ENCODE measurements at places on chromosomes 7 and 10.

GRCh38 chr7:133376514-133376913 lies 123.6 kb downstream of the EXOC4 start:
- no peaks in the 10 kb centered on the region for H3K4me1 ChIP-seq
- H3K27ac ChIP-seq: no peak overlapping the region
- H3K36me3 ChIP-seq: peaks cover 2% of the 10 kb centered on the region
- no peaks in the 10 kb centered on the region for H3K27me3 ChIP-seq
- no peak for DNase-seq

GRCh38 chr10:70843333-70843732 lies 27.6 kb downstream of the SGPL1 start:
- H3K36me3 ChIP-seq: peaks cover 13% of the 10 kb centered on the region
- no peak for DNase-seq
- H3K27ac ChIP-seq: no peak overlapping the region
- H3K4me1 ChIP-seq: peaks cover 9% of the 10 kb centered on the region

- no peak for DNase-seq
- no peak overlapping the region for H3K27ac ChIP-seq
- H3K27me3 ChIP-seq: no peaks in the 10 kb centered on the region
- no peaks in the 10 kb centered on the region for H3K4me1 ChIP-seq
- H3K4me3 ChIP-seq: no peak overlapping the region
Measured at GRCh38 chr7:70346844-70347462, 748.7 kb downstream of the AUTS2 start.

DNA sequence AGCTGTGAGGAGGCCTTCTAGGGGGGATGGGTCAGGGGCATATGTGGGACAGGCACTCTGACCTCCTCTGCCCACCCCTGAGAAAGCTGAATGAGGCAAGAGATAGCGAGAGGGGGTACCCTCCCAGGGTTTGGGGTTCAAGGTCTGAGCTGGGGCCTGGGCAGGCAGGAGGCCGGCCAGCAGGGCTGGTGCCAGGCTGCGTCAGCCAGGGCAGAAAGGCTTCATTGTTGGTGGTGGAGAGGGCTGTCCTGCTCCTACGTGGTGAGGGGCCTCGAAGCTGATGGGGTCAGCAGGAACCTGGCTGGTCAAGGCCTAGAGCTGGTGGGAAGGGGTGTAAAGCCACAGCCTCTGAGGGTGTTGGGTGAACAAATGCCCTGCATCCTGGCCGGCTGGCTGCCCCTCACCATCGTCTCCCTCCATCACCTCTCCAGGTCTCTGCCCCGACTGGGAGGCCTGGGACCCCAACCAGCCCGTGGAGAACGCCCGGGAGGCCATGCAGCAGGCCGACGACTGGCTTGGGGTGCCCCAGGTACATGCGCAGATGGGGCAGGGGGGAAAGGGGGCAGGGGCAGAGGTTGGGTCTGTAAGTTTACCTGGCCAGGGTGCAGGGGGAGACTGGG lies 6.6 kb downstream of the FLNC start:
- peaks cover 16% of the 10 kb centered on the region for H3K4me1 ChIP-seq
- no peak for DNase-seq

- no peaks in the 10 kb centered on the region for H3K36me3 ChIP-seq
- no peaks in the 10 kb centered on the region for H3K27me3 ChIP-seq
- DNase-seq: peak; percentile 27
- peak overlapping the region; percentile 92 for H3K4me3 ChIP-seq
- peaks cover 3% of the 10 kb centered on the region for H3K4me1 ChIP-seq
- peak overlapping the region; percentile 78 for H3K27ac ChIP-seq
Measured at GRCh38 chr10:95183271-95184230, 10.5 kb upstream of the ACSM6 start.

DNA sequence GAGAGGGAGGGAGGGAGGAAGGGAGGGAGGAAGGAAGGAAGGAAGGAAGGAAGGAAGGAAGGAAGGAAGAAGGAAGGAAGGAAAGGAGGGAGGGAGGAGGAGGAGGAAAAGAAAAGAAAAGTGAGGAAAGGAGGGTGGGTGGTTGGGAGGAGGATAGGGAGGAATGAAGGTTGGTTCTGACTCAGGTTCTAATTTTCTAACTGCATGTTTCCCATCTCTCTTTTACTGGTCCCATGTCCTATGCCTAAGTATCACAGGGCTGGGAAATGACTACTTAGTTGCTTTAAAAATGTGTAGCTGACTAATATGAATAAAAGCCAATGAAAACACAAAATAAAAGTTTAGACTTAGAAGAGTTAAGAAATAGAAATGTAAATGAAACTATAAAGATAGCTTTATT lies 890.9 kb upstream of the POT1 start:
- no peaks in the 10 kb centered on the region for H3K36me3 ChIP-seq
- no peaks in the 10 kb centered on the region for H3K4me1 ChIP-seq
- no peaks in the 10 kb centered on the region for H3K27me3 ChIP-seq
- DNase-seq: no peak

DNA sequence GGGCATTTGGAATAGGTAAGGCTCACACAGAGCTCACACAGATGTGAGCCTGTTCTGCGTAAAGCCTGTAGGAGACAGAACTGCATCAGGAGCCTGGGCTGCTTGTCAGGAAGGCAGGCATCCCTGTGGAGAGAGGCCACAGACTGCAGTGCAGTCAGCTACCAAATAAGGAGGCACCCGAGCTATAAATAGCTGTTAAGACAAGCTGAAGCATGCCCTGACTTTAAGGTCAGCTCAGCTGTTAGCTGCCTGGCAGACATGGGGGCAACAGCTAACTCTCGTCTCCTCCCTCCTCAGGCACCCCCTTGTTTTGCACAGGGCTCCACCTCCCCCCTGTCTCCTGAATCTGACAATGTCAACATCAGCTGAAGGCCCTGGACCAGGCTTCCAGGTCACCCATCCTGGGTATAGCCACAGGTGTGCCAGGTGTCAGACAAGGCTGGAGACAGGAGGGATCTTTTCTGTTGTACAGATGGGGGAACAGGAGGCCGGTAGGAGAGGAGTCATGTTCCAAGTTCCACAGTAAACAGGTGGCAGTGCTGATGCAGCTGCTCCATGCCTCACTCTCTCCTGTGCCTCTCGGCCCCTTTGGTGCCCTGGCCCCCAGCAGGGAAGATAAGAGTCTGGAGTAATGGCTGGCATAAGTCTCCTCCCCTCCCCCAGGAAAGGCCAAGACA lies 27.6 kb upstream of the MKRN1 start:
- H3K4me1 ChIP-seq: peaks cover 10% of the 10 kb centered on the region
- no peak overlapping the region for H3K4me3 ChIP-seq
- no peaks in the 10 kb centered on the region for H3K36me3 ChIP-seq
- no peaks in the 10 kb centered on the region for H3K27me3 ChIP-seq
- H3K27ac ChIP-seq: peak overlapping the region; percentile 72

- no peaks in the 10 kb centered on the region for H3K27me3 ChIP-seq
- no peak for DNase-seq
- no peak overlapping the region for H3K27ac ChIP-seq
- H3K4me3 ChIP-seq: no peak overlapping the region
Measured at GRCh38 chr7:17367502-17367901, 69.0 kb downstream of the AHR start.

- no peaks in the 10 kb centered on the region for H3K4me1 ChIP-seq
- no peaks in the 10 kb centered on the region for H3K36me3 ChIP-seq
- no peaks in the 10 kb centered on the region for H3K27me3 ChIP-seq
Measured at GRCh38 chr7:150845421-150845861, 6.9 kb upstream of the AOC1 start.

DNA sequence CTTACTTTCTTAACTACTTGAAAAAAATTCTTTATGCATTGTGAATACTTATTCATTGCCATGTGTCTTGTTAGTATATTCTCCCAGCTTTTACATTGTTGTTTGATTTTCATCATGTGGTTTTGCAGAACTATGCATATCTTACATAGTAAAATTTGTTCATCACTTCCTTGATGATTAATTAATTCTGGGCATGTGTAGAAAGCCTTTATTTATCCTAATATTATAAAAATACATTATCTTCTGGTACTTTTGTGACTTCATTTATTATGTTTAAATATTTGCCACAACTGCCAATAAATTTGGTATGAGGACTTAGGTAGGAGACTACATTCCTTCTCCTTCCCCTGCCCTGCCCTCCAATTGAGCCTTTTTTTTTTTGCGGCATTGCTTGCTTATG lies 166.0 kb upstream of the ZNF32 start:
- no peak overlapping the region for H3K27ac ChIP-seq
- H3K4me1 ChIP-seq: peaks cover 66% of the 10 kb centered on the region
- no peak for DNase-seq
- no peaks in the 10 kb centered on the region for H3K36me3 ChIP-seq
- H3K4me3 ChIP-seq: no peak overlapping the region

DNA sequence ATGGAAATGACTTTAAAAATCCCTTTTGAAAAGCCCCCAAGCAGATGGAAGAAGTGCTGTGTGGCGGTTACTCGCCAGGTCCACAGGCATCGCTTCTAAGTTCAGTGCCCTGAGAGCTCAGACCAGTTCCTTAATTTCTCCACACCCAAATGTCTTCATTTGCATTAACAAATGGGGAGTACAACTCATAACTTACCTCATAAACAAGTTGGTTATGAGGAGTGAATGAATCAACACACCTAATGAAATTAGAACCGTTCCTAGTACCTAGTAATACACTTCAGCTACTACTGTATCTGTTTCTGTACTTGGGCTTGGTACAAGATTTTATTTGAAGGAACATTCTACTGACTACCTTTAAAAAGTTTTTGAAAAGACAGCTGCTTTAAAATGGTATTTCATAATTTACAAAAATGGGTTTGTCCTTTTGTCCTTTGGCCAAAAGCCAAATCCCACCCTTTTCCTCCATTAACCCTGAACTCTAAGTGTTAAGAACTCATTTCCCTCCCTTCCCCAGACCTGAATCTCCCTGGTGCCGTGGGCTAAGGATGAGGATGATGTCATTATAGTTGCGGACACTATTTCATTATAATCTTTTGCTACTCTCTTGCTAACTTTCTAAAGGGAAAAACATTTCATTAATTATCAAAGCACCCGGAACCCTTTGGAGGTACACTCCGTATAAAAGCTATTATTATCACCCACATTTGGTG lies 221.5 kb upstream of the CELF2 start:
- H3K27me3 ChIP-seq: no peaks in the 10 kb centered on the region
- no peaks in the 10 kb centered on the region for H3K36me3 ChIP-seq
- peaks cover 58% of the 10 kb centered on the region for H3K4me1 ChIP-seq
- H3K4me3 ChIP-seq: peak overlapping the region; percentile 63
- no peak for DNase-seq

DNA sequence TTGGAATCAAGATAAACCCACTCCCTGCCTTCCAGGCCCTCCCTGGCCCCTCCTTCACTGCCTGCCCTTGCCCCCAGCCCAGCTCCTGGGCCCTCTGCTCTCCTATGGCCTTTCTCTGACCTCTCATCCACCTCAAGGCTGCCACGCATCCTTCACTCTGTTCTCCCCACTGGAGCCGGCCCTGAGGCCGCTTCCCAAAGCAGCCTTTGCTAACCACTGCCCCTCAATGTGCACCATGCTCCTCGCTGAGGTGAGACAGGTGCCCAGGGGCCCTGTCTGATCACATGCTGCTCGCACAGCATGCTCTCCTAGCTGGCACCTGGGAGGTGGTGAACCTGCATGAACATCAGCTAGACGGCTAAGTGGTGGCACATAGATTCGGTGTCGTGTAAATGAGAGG lies 138.5 kb upstream of the RET start:
- no peaks in the 10 kb centered on the region for H3K27me3 ChIP-seq
- H3K36me3 ChIP-seq: no peaks in the 10 kb centered on the region
- DNase-seq: no peak

DNA sequence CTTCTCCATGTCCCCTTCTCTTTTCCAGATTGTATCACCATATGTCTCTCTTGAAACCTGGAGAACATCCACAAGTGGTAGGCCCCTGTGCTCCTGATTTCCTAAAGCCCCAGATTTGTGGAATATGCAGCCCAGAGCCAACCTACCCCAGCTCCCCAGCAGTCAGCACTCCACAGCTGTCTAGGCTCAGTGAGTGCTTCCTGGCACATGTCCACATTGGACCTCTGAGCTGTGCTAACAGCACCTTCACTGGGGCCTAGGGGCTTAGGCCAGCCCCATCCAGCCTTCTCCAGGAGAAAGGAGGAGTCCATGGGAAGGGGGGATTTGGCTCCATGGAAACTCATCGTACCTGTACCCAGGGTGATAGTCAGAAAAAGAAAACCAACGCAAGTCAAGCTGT lies 192.7 kb downstream of the FGFR2 start:
- no peaks in the 10 kb centered on the region for H3K36me3 ChIP-seq
- H3K4me1 ChIP-seq: no peaks in the 10 kb centered on the region
- H3K4me3 ChIP-seq: no peak overlapping the region
- DNase-seq: no peak
- no peaks in the 10 kb centered on the region for H3K27me3 ChIP-seq

DNA sequence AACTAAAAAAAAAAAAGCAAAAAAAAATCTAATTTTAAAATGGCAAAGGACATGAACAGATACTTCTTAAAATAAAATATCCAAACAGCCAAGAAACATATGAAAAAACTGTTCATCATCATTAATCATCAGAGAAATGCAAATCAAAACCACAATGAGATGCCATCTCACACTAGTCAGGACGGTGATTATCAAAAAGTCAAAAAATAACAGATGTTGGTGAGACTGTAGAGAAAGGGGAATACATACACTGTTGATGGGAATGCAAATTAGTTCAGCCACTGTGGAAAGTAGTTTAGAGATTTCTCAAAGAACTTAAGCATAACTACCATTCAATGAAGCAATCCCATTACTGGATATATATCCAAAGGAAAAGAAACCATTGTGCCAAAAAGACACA lies 30.2 kb downstream of the COBL start:
- no peak overlapping the region for H3K4me3 ChIP-seq
- H3K4me1 ChIP-seq: no peaks in the 10 kb centered on the region
- H3K27me3 ChIP-seq: no peaks in the 10 kb centered on the region
- no peak overlapping the region for H3K27ac ChIP-seq
- DNase-seq: no peak

GRCh38 chr10:89283936-89284475 lies 17.8 kb upstream of the IFIT2 start:
- H3K4me3 ChIP-seq: peak overlapping the region; percentile 58
- peak overlapping the region; percentile 94 for H3K27ac ChIP-seq
- peaks cover 19% of the 10 kb centered on the region for H3K4me1 ChIP-seq
- DNase-seq: no peak
- no peaks in the 10 kb centered on the region for H3K27me3 ChIP-seq

DNA sequence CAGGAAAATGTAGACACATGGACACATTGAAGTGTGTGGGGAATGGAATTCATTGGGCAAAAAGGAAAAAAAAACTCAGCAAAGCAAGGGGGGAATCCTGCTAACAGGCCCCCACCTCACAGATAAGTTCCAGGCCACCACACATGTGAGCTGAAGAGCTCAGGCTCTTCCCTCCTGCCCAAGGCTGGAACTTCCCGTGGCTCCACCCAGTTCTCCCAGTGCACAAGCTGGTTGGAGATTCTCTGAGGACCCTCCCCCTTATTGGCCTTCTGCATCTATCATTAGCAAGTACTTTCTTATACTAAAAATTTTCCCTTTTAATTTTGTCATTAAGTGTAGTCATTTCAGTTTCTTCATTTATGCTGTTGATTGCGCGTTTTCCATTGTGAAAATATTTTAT lies 190.8 kb downstream of the CCSER2 start:
- no peak for DNase-seq
- H3K27ac ChIP-seq: no peak overlapping the region
- H3K36me3 ChIP-seq: no peaks in the 10 kb centered on the region
- H3K4me1 ChIP-seq: no peaks in the 10 kb centered on the region
- H3K4me3 ChIP-seq: no peak overlapping the region

GRCh38 chr10:88347597-88348304 lies 235.4 kb downstream of the RNLS start:
- peaks cover 15% of the 10 kb centered on the region for H3K4me1 ChIP-seq
- H3K27me3 ChIP-seq: no peaks in the 10 kb centered on the region
- no peak for DNase-seq
- H3K4me3 ChIP-seq: no peak overlapping the region

Measured in thoracic aorta (tissue), 2 donors.